Stimulated activated CD8-positive, alpha-beta memory T cell treated with anti-CD3 and anti-CD28 coated beads, Interleukin-7, amount 100 ng/mL, for 1 hour (primary cell): ENCODE measurements at places on chromosomes 2 and 18.

- no peak for DNase-seq
Observed at GRCh38 chr2:83705146-83705545, 753.9 kb downstream of the SUCLG1 start.

DNA sequence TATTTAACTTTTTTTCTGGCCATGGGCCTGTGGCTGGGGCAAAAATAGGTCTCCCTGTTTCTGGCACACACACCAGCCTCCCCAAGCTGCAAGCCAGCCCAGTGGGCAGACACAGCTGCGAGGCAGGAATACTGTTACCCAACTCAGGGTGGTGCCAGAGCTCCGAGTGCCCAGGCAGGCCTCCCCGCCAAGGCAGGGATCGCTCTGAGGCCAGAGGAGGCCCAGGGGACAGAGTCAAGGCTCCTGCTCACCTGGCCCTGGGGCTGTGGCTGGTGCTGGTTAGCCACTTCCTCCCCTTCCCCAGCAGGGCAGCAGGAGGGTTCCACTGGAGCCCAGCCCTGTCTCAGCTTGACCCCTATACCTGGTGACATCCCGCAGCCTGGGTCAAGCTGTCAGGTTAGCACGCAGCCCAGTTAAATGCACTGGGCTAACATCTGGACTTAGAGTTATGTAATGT, 67.1 kb upstream of the EPAS1 start:
- no peak for DNase-seq

DNA sequence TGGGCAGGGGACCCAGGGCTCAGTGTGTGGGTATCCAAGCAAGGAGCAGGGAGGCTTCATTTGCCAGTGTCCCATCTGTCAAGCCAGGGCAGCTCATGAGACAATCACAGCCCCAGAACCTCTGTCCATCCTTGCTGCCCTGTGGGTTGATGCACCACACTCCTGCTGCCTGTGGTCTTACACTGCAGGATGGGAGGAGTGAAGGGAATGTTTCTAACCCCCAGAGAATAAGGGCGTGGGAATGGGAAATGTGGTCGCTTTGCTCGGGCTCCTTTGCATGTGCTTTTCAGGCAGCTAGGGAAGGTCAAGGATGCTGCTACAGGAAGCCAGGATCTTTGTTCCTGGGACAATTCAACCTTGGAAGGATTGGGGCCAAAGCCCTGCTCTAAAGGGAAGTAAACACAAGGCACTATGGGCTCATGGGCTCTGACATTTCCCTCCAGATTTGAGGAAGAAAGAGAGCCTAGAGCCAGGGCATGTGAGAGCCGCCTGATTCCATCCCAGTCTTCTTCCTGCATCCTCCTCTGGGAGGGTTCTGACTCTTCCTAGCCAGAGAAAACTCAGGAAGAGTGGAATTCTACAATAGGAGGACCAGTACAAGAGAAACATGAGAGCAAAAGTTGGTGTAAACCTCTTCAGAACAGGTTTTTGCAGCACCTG, 18.8 kb upstream of the MAP3K20 start:
- DNase-seq, result no peak

DNA sequence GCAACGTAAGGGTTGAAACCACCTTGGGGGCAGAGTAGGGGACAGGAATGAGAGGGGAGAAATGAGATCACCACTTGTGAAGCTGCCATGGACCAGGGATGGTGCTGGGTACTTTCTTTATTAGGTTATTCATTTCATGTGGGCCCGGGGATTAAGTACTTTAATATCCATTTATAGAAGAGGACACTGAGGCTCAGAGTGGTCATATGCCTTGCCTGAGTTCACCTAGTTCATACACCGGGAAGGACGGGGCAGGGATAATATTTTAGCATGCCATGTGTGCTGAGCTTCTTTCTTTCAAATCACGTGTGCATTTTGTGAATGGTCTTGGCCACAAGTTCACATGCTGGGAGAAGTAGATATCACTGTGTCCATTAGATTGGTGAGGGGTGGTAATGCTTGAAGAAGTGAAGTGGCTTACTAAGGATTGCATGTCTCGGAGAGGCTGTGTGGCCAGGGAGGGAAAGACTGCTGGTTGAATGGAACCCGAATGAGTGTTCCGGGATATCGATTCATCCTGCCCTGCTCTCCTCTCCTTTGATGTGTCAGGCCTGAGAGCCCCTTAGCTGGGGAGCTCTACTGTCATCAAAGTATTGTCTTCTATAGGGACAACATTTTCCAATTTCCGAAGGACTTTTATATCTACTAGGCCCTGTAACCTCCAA, 187.1 kb downstream of the MYCN start:
- DNase-seq, result no peak

DNA sequence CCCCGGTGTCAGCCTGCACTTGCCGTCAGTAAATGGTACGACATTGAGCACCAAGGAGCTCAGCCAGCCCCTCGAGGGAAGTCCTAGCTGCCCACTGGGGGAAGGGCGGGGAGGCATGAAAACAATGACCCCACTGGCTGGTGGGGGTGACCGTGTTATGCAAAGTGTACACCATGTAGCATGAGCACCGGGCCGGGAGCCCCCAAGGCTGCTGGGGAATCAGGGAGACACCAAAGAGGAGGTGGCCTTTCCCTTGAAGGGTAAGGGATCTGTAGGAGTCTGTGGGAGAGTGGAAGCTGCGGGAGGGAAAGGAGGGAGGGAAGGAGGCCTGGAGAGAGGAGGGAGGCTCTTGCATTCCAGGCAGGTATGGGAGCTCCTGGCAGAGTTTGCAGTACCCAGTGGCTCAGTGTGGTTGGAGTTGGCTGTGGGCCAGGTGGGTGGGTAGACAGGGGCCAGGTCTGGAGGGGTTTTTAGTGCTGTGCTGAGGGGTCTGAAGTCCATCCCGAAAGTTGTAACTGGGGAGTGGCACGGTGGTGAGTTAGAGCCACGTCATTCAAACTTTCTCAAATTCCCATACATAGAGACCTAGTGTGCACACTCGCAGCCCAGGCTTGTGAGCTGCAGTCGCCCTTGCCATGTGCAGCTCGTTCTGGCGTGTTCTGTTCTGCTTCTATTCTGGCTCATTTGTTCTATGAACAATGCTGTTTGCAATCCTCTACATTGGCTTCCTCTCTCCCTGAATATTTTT, 22.4 kb downstream of the RRM2 start:
- no peak for DNase-seq

DNA sequence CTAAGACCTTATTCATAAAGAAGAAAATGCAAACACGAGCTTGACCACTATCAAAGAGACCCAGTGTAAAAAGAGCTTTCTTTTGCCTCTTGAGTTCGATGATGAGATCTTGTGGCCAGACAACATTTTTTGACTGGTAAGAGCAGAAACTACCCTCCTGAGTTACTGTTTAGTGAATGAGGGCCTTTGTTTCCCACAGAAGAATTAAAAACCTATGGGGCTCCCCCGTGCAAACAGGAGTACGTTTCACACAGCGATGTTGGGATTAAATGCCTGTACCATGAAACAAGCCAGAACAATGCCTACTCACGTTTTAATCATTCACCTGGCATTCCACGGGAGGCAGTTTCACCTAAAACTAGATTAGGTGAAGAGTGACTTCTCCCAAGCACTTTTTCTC, 36.0 kb downstream of the MYCN start:
- no peak for DNase-seq

DNA sequence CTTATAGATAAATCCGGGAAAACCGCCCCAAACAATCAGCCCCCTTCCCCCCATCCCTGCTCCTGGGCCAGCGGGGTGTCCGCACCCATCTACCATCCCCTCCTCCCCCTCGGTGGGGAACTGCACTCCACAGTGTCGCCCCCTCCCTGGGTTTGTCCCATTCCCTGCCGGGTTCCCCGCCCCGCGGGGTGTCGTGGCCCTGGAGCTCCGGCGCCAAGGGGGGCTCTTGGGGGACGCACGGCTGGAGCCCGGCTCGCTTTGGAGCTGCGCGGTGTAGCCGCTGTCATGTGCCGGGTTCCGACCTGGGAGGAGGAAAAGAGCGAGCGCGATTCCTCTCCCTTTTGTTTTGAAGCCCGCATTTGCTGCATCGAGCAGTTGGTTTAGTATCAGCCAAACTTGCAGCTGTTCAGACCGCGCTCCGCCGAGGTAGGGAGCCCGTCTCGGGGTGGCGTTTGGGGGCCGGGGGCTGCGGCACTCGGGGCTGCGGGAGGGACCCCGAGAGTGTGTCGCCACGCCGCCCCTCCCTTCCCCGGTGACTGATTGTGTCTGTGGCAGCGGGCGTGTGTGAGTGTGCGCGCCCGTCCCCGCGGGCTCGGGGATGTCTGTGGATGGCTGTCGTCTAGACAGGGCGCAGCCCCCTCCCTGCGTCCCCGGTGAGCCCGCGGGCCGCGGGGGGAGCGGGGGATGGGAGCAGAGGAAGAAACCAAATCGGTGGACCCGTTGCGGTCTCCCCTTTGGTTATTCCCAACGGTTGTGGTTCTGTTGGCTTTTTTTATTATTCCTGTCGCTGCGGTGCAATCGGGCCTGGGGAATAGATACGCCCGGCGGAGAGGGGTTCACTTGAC, 797 bp downstream of the CTIF start:
- no peak for DNase-seq
